ENCODE measurements at places on chromosomes 12 and 14.

- no peak overlapping the region for H3K27ac ChIP-seq
- no peaks in the 10 kb centered on the region for H3K36me3 ChIP-seq
- no peak overlapping the region for H3K4me3 ChIP-seq
- no peaks in the 10 kb centered on the region for H3K27me3 ChIP-seq
These were observed 324.6 kb downstream of the RAD51B start for GRCh38 chr14:68144051-68144681.

DNA sequence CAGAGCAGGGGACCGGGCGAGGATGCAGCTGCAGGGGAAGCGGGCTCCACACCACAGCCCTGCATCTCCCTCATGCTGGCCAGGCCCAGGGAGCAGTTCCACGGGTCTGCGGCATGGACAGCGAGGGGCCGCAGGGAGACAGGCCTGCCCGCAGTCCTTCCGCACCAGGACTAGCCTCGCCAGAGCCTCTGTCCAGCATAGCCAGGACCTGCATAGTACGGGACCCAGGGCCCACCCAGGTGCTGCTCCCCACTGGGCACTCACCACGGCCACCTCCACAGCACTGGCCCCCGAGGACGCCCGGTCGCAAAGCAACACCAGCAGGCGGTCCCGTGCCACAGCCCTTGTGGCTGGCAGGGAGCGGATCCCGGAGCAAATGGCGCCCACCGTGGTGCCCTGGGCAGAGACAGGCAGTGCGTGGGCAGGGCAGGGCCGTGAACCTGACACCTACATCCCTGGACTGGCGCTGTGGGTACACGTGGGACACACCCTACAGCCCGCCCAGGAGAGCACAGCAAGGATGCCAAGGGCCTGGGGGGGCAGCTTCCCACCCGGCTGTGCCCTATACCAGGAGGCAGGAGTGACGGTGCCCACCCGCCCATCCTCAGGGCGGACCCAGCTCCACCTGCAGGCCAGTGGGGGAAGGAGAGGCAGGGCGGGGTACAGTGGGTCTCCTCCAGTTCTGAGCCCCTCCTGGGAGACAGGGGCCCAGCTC, 23.8 kb downstream of the JAG2 start:
- H3K27ac ChIP-seq = no peak overlapping the region
- no peaks in the 10 kb centered on the region for H3K4me1 ChIP-seq
- peaks cover 18% of the 10 kb centered on the region for H3K27me3 ChIP-seq
- H3K36me3 ChIP-seq = no peaks in the 10 kb centered on the region

GRCh38 chr12:66140731-66141130, 10.2 kb upstream of the LLPH start:
- peaks cover 8% of the 10 kb centered on the region for H3K4me1 ChIP-seq
- H3K36me3 ChIP-seq = peaks cover 4% of the 10 kb centered on the region

DNA sequence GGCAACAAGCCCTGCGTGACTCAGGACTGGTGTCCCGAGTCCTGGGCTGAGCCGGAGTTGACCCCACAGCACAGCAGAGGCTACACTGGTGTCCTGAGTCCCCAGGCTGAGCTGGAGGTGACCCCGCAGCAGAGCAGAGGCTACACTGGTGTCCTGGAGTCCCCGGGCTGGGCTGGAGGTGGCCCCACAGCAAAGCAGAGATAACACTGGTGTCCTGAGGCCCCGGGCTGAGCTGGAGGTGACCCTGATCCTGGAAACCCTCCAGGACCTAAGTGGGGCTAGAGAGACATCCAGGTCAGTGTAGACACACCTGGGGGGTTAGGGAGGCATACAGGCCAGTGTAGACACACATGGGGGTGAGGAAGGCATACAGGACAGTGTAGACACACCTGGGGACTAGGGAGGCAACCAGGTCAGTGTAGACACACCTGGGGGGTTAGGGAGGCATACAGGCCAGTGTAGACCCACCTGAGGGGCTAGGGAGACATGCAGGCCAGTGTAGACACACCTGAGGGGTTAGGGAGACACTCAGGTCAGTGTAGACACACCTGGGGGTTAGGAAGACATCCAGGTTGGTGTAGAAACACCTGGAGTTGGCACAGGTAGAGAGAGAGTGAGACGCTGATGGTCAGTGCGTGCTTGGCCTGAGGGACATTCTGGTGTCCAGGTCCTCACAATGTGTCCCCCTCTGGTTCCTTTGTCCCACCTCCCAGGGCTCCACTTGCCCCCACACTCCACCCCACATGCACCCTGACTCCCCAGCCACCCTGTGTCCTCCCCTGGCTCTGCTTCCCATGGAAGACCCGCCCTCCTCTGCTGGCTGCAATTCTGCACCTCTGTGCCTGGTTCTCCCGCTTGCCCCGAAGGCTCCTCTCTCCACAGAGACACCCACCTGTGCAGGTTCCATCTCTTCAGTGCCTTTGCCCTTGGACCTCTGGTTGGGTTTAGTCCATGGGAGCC, 321.6 kb upstream of the SFSWAP start:
- H3K27ac ChIP-seq = no peak overlapping the region
- no peaks in the 10 kb centered on the region for H3K27me3 ChIP-seq
- no peak for DNase-seq
- no peaks in the 10 kb centered on the region for H3K4me1 ChIP-seq

DNA sequence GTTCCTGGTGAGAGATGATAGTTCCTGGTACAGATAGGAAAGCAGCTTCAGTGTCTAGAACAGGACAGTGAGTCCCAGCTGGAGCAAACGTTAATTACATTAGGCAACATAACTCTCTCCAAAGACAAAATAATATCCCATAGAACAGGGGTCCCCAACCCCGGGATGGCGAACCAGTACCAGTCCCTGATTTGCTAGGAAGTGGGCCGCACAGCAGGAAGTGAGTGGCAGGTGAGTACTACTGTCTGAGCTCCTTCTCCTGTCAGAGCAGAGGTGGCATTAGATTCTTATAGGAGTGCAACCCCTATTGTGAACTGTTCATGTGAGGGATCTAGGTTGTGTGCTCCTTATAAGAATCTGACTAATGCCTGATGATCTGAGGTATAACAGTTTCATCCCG, 204.1 kb downstream of the NELL2 start:
- H3K27ac ChIP-seq = no peak overlapping the region
- H3K4me1 ChIP-seq = no peaks in the 10 kb centered on the region

GRCh38 chr12:128797119-128798118, 26.3 kb downstream of the SLC15A4 start:
- H3K4me3 ChIP-seq = no peak overlapping the region
- H3K27ac ChIP-seq = no peak overlapping the region
- H3K4me1 ChIP-seq = no peaks in the 10 kb centered on the region
- no peaks in the 10 kb centered on the region for H3K27me3 ChIP-seq
- no peaks in the 10 kb centered on the region for H3K36me3 ChIP-seq

DNA sequence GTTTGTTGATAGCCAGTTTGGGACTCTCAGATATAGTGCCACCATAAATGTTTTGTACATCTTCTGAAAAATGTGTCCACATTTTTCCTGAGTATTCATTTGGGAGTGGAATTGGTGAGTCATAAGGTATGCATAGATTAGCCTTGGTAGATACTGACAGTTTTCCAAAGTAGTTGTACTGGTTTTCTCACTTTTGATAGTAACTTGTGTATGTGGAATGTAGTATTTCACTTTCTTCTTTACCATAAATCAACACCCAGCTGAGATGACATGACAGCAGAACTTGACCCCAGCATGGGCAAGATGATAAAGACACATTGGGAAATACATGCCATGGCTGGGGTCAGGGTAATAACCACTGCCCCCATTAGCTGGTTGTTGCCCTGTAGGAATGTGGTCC, 5.4 kb downstream of the FBXW8 start:
- DNase-seq = no peak
- H3K27me3 ChIP-seq = no peaks in the 10 kb centered on the region
- H3K36me3 ChIP-seq = no peaks in the 10 kb centered on the region
- peak overlapping the region; percentile 37 for H3K27ac ChIP-seq

All from MM.1S (cell line).